ENCODE measurements at places on chromosomes 3 and 15. TPM values are rescaled to one million over a fixed set of nuclear protein-coding genes. Genes with fewer than 3 reads are reported as not detected.

GRCh38 chr15:32641517-32642059, at the start of gene SCG5:
SCG5 (plus strand) TSS chr15:32641710; CDS start chr15:32643593, 1,883 bp downstream.
- no peaks in the 10 kb centered on the region for H3K27me3 ChIP-seq
- no peak within 1 kb of the TSS for H3K4me3 ChIP-seq
- H3K4me1 ChIP-seq, result no peaks in the 10 kb centered on the region
- H3K36me3 ChIP-seq, result no peaks in the 10 kb centered on the region
- DNase-seq, result peak; percentile 55
- no peak within 1 kb of the TSS for H3K27ac ChIP-seq

GRCh38 chr3:135057996-135058395, 262.9 kb downstream of the EPHB1 start:
- H3K4me1 ChIP-seq, result no peaks in the 10 kb centered on the region
- DNase-seq, result no peak
- H3K27ac ChIP-seq, result no peak overlapping the region
- H3K27me3 ChIP-seq, result no peaks in the 10 kb centered on the region
- no peaks in the 10 kb centered on the region for H3K36me3 ChIP-seq

DNA sequence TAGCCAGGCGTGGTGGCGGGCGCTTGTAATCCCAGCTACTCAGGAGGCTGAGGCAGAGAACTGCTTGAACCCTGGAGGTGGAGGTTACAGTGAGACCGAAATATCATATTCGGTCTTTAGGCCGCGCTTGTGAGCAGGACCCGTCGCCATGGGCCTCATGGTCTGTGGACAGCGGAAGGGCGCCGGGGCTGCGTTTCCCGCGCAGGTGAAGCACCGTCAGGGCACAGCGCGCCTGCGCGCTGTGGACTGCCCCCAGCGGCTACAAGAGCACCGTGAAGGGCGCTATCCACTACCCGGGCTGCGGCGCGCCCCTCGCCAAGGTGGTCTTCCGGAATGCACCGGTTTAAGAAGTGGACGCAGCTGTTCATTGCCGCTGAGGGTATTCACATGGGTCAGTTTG, 482.0 kb upstream of the NAALADL2 start:
- no peak overlapping the region for H3K4me3 ChIP-seq
- no peaks in the 10 kb centered on the region for H3K27me3 ChIP-seq
- no peaks in the 10 kb centered on the region for H3K36me3 ChIP-seq

DNA sequence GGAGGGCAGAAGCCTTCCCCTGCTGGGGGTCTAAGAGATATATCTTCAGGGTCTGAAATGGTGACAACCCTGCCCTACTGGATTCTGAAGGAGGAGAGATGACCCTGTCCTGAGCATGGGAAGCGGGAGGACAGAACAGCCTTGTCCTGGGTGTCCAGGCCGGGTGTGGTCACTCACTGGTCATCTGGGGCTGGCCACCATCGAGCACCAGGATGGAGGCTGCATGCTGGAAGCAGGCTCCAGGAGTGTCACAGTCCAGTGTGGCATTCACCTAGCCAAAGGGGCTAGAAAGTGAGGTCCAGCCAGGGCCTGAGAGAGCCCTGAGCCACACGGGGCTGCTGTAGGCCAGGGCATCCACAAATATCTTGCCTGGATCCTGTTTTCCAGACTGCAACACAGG, 5.2 kb downstream of the CDHR4 start:
- H3K27ac ChIP-seq, result no peak overlapping the region
- no peaks in the 10 kb centered on the region for H3K36me3 ChIP-seq
- no peak overlapping the region for H3K4me3 ChIP-seq
- no peaks in the 10 kb centered on the region for H3K4me1 ChIP-seq

GRCh38 chr3:113051787-113052186, 61.0 kb downstream of the GTPBP8 start:
- no peaks in the 10 kb centered on the region for H3K4me1 ChIP-seq
- no peaks in the 10 kb centered on the region for H3K36me3 ChIP-seq
- H3K27me3 ChIP-seq, result no peaks in the 10 kb centered on the region
- H3K27ac ChIP-seq, result peak overlapping the region; percentile 33

GRCh38 chr3:57007521-57008460, 52.7 kb upstream of the SPATA12 start:
- no peak overlapping the region for H3K4me3 ChIP-seq
- peak; percentile 67 for DNase-seq
- H3K27me3 ChIP-seq, result no peaks in the 10 kb centered on the region
- H3K27ac ChIP-seq, result peak overlapping the region; percentile 65

Gene GABRR3
- not detected for total RNA-seq

Gene SENP8
- 2.4 TPM for total RNA-seq
